ENCODE measurements at places on chromosomes 11 and 22.

- no peak for DNase-seq
Measured at GRCh38 chr11:70581991-70582885, 183.9 kb downstream of the CTTN start.

GRCh38 chr11:2806351-2807024 is 79.1 kb downstream of the CDKN1C start:
- no peak for DNase-seq

DNA sequence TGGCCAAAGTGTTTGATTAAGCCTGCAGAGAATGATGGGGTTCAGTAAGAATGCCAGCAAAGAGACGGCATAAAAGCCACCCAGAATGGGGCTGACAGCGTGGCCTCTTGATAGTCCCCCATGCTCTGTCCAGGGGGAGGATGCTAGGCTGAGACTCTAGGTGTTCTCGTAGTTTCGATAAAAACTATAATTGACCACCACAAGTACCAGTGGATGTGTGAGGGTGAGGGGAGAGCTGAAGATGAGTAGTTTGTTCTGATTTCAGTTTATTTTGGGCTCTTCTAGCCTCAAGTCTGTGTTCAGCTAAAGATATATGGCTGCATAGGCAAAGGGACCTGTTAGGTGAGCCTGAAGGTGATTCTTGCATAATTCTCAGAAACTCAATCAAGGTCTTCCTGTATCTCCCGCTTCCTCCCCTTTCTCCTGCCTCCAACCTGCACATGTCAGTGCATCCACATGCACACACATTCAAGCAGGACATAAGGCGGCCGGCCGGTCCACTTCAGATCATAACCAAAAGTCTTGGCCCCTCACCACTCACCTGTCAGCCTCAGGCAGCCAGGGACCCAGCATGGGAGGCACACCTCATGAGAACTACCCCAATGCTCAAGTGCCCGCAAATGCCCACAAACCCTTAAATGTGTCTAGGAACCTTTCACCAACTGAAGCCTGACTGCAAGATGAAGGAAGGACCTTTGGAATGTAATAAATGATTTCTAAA is 31.2 kb downstream of the FLI1 start:
- no peak for DNase-seq

DNA sequence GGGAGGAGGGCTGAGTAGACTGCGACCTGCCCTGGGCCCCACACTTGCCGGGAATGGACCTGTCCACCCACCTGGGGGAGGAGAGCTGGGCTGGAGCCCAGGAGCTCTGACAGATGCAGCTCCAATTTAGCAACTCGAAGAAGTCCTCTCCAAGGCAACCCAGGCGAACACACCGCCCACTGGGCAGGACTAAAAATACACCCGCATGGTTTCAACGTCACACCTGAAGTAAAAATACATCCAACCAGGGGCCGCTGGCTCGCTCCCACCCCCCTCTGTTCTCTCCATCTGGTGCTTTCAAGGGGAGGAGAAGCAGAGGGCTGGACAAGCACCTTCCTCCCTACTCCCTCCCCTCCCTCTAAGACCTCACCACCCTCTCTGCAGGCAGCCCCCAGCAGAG is 119.9 kb downstream of the FEZ1 start:
- DNase-seq = no peak

GRCh38 chr22:48096851-48097665 is 1334.6 kb downstream of the TBC1D22A start:
- DNase-seq = no peak

GRCh38 chr11:12600829-12601228 is 73.4 kb upstream of the TEAD1 start:
- DNase-seq = no peak

- DNase-seq = no peak
Measured at GRCh38 chr22:42397332-42398249, 34.6 kb downstream of the NFAM1 start.

DNA sequence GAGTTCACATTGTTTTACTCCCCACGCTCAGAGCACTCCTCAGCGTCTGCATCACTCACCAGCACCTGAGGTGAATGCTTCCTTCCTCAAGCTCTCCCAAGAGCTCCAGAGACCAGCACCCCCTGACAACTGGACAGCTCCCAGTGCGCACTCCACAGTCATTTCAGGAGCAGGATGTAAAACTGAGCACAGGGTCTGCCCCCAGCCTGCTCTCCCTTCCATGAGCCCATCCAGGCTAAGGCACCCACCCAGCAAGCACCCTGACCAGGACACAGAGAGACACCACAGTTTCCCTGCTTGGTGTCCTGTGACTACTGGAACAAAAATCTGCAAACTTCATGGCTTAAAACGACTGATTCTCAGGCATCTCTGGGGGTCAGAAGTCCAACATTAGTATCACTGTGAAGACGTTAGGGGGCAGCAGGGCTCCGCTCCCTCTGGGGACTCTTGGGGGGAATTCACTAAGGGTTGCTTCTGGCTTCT is 3.3 kb downstream of the SCGB1D2 start:
- DNase-seq = no peak

DNA sequence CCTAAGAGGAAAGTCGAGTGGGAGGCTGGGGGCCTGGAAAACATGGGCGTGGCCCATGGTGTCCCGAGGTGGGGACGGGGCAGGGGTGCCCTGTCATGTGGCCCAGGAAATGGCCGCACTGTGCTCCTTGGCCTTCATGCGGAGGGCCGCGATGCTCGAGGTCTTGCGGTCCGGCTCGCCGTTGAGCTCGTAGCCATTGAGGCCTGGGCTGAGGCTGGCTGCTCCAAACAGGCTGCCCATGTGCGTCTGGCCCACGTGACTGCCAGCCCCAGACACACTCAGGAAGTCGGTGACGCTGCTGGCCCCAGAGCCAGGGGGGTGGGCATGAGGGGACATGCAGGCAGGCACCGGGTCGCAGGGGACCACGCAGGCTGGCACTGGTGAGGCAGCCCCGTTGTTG is 45.2 kb downstream of the ALX4 start:
- no peak for DNase-seq

GRCh38 chr11:64609436-64610047 is 18.5 kb downstream of the SLC22A12 start:
- DNase-seq = no peak

- DNase-seq = no peak
Measured at GRCh38 chr11:89736566-89736965, 26.5 kb downstream of the TRIM77 start.

GRCh38 chr11:67057205-67057672 is 592 bp downstream of the RHOD start:
- no peak for DNase-seq

DNA sequence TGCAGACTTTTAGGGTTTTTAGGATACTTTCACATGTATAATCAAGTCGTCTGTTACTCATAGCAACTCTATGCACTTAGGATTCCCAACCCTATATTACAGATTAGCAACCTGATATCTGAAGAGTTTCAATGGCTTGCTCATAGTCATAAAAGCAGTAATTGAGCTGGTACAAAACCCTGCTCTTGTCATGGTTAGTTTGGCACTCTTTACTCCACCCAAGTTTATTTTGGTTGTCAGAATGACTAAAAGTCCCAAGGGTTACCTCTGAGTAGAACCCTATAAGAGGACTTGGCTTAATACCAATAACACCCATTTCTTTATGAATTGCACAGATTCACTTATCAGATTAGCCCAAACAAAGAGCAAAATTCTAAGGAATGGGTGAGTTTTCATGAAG is 550.6 kb downstream of the SOX6 start:
- no peak for DNase-seq

DNA sequence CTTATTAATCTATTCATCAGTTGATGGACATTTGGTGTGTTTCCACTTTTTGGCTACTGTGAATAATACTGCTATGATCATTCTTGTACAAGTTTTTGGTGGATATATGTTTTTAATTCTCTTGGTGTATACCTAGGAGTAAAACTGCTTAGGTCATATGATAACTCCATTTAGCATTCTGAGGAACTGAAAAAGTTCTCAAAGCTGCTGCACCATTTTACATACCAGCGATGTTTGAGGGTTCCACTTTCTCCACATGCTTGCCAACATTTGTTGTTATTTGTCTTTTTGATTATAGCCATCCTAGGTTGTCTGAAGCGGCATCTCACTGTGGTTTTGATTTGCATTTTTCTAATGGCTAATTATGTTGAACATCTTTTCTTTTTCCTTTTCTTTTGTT is 4.1 kb upstream of the ACER3 start:
- DNase-seq = no peak

- no peak for DNase-seq
Measured at GRCh38 chr11:86696004-86696403, 23.6 kb upstream of the ME3 start.

DNA sequence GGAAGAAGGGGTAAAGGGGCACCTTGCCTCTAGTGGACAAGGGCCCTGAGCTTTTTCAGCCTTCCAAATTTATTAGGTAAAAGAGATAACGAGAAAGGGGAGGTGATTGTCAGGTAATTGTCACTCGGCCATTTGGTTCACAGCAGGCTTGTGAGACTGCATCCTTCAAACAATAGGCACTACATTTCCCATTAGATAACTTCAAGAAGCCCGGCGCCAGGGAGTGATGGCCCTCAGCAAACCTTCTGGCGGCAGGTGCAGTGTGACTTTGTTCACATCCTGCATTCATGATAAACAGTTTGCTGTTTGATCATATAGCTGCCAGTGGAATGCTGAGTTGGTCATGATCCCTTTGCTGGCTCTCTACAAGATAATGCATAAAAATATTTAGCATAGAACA is 185.1 kb downstream of the CWF19L2 start:
- DNase-seq = no peak

DNA sequence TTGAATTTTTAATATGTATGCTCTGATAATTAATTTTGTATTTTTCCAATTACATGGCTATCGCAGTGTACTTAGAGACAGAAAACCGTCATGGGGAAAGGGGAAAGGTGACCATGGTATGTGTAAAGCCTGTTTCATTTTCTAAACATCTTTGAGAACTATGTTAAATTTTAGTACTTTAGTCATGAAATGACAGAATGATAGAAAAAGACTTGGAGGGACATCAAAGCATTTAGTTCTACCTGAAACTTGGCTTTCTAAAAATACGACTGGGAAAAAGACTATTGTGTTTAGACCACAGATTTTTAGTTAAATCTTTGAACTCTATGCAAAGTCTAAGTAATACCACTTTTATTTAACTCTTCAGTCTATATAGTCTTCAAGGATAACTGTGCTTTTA is 54.1 kb downstream of the MAML2 start:
- no peak for DNase-seq

- no peak for DNase-seq
Measured at GRCh38 chr11:82701847-82702520, 31.7 kb downstream of the FAM181B start.

DNA sequence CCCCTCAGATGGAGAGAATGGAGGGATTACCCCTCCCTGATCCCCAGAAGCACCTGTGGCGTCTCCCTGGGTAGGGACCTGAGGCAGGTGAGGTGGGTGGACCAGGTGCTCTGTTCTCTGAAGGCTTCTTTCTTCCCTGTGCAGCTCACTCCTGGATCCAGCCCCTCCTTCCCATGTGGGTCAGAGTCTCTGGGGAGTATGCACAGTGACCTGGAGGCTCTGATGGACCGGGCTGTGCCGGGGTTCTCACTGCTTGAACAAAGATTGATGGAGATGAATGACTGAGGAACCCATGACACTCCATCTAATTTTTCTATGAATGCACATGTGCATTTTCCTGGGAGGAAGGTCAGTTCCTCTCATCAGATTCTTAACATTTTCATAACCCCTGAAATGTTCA is 78.6 kb upstream of the SHANK2 start:
- DNase-seq = no peak

- no peak for DNase-seq
Measured at GRCh38 chr11:46718155-46719019, 626 bp upstream of the F2 start.

DNA sequence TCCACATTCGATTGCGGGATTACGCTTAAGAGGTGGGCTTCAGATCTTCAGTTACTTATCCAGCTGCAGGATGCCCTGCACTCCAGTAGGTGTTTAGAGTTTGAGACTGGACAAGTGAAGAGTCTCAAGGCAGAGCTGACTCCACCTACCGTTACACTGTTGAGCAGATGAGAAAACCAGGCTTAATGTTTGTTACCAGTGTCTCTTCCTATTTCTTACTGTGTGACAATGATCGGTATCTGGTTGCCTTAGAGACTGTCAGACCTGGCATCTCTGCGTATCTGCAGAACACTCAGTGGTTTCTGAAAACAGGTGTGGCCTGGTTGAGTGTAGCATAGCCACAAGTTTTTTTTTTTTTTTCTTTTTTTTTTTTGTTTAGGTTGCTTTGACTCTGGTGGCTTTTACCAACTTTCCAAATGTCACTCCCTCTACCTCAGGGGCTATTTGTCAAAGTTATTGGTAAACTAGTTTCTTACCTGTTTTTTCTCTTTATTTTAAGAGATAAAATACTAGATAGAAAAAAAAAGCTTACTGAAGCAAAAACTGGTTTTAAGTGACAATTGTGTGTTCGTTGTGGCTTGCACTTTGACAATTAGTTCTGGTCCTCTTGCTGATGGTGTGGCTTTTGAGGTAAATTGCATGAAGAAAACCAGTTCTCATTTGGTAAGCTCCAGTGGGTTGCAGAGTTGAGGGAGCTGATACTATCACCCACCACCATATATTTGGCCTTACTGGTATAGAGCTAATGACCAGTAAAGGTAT is 284.8 kb downstream of the ETS1 start:
- DNase-seq = no peak

DNA sequence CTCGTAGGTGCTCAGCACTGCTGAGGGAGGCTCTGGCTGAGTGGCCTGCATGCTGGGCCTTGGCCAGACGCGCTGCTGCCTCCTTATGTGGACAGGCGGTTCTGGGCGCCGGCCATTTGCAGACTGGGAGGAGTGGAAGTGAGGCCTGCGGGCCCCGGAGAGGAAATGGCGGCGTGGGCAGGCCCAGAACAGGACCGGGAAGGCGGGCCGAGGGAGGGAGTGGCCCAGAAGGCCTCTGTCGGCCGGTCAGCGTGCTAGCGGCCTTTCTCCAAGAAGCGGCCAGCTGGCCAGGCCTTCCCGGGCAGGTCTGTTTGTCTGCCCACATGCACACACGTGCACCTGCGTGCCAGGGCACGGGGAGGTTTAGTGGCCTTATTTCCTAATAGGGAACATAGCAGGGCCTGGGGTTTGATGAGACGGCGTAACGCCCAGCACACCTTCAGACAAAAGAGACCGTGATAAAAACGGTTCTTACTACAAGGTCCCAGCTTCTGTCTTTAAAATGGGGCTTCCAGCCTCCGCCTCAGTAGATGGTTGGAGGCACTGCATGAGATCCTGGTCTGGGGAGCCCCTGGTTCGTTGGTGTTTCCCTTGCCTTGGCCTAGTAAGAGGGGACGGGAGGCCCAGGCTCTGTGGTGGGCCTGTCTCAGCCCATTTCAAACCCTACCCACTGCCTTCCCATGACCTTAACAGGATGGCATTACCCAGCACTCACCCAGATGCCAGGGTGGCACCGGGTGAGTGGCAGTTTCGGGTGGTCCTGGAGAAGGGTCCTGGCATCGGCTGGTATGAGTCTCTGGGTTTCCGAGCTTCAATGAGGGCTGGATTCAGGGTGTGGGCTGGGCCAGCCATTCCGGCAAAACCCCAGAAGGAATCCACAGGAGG is 65.1 kb upstream of the PPARA start:
- no peak for DNase-seq

- no peak for DNase-seq
Measured at GRCh38 chr11:124482362-124483147, 37.1 kb upstream of the OR8B8 start.

- DNase-seq = no peak
Measured at GRCh38 chr22:44192098-44192815, 11.5 kb downstream of the PARVG start.
